ENCODE measurements at places on chromosomes 16 and 17.

DNA sequence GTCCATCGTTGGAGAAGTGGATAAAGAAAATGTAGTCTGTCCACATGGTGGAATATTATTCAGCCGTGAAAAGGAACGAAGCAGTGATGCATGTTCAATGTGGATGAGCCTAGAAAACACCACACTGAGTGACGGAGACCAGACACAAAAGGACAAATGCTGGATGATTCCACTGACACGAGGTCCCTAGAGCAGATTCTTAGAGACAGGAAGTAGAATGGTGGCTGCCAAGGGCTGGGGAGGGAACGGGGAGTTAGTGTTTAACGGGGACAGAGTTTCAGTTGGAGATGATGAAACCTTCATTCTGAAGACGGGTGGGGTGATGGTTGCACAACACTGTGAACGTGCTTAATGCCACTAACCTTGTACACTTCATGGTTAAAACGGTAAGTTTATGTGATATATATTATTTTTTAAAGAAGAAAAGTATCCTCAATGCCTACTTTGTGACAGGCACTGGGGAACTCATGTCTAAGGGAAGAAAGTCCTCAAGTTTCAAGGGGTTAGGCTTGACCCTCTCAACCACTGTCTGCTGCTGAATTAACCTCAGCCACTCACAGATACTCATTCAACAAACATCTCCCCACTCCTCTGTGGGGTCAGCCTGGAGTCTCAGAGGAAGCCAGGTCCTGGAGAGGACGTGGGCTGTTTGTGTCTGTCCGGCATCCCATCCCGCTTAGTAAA, 17.6 kb downstream of the C16orf74 start:
- DNase-seq: no peak

DNA sequence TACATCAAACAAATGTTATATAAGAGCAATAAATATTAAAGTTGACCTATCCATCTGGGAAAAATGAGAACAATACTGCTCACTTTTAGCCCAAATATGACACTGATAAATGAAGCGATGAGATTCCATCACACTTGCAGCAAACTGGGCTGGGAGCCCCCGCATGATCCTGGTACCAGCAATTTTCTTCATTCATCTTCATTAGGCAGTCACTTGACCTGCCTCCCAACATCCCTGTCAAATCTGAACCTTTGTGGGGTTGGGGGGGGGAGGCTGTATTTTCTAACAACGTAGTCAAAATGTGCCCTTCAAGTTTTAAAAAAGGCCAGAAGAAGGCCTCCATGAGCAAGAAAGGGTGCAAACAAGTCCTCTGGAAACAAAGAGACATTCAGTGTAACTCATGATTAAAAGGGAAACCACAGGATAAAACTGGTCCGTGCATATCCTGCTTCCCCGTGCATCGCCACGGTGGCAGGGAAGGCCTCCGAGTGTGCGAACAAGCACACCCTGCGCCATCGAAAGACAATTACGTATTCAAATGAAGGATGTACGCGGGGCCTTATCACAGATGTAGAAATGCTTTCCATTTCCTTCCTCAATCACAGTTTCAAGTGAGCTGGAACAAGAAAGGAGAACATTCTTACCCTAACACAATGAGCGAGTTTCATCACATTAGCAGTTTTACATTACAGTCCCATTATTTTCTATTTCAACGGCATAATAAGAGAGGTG, 48.4 kb downstream of the TOX3 start:
- DNase-seq: no peak

DNA sequence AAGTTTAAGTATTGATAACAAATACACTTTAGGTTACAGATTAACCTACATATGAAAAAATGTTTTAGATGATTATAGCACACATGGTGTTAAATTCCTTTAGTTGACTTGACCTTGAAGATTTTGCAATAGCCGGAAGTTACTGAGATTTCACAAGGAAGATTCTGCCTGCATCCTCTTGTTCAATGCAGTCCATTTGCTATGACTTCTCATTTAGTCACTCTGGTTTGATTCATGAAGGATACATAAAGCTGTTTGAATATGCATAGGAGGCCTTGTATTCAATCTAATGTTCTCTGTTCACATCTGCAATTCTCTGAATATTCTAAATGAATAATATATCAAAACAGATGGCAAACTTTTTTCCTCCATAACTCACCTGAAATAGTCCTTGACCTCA, 870.2 kb upstream of the GOT2 start:
- peak; percentile 64 for DNase-seq

GRCh38 chr16:57734925-57735754, 430 bp upstream of the KATNB1 start:
- DNase-seq: peak; percentile 100

- peak; percentile 91 for DNase-seq
Observed at GRCh38 chr17:39132192-39132610, 19.2 kb downstream of the PLXDC1 start.

- DNase-seq: peak; percentile 60
Observed at GRCh38 chr17:55546991-55547664, 35.9 kb upstream of the SMIM36 start.

DNA sequence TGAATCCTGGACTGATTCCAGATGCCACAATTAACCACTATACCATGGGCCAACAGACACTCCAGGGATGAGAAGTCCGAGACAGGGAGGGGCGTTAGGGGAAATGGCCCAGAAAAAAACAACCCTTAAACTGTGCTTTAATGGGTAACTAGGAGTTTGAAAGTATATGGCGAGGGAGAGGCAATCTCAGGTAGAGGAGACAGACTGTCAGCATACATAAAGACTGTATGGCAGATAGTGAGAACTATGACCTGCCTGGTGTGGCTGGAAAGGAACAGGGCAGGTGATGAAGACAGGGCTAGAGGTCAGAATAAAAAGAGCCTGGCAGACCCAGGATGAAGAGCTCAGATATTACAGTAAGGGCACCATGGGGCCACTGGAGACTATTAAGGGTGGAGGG, 8.1 kb downstream of the ZZEF1 start:
- no peak for DNase-seq

DNA sequence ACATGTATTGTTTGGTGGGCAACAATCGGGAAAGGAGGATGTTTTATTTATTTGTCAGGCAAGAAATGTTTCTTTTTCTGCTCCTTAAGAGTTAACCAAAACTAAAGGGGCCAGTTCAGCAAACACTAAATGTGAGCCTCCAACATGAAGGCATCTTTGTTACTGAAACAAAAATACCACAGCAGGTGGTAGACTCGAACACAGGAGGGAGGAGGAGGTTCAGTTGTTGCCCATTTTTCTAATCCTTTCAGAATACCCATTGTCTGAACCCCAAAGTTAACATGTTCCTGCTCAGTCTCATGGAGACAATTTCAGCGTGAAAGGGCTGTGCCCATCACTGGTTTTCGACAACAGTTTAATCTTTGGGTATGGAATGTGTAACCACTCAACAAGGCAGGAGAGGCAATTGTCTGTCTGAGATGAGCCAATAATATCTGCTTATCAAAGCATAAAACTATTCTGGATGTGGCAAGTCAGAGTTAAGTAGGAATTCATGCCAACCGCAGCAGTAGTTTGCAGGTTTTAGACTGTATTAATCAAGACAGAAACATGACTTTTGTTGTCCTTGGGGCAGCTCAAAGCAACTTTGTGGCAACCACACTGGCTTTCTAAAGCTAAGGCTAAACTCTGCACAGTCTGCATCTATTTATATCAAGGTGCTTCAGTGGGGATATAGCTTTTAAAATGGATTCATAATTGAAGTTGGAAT, 211.7 kb downstream of the FTO start:
- no peak for DNase-seq

GRCh38 chr17:50462446-50462845, 6.2 kb downstream of the CHAD start:
- DNase-seq: no peak
